Right lung (tissue), 10 donors: ENCODE measurements at places on chromosomes 3 and 15.

DNA sequence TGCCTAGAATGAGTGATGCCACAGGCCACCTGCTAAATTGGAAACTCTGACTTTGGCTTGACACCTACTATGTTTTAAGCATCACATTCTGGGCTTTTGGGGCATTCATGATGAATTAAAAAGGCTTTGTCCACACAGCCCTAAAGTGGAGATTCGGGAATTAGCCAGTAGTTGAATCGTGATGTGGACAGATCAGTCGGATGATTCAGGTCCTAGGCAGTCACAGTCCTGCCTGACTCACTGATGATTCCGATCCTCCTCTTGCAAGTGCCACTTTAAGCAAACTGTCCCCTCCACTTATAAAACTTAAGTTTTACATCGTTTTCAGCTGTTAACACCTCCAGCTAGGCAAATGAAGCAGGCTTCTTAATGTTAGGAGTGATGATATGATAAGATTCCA lies 75.3 kb downstream of the SYNPR start:
- no peak for DNase-seq

DNA sequence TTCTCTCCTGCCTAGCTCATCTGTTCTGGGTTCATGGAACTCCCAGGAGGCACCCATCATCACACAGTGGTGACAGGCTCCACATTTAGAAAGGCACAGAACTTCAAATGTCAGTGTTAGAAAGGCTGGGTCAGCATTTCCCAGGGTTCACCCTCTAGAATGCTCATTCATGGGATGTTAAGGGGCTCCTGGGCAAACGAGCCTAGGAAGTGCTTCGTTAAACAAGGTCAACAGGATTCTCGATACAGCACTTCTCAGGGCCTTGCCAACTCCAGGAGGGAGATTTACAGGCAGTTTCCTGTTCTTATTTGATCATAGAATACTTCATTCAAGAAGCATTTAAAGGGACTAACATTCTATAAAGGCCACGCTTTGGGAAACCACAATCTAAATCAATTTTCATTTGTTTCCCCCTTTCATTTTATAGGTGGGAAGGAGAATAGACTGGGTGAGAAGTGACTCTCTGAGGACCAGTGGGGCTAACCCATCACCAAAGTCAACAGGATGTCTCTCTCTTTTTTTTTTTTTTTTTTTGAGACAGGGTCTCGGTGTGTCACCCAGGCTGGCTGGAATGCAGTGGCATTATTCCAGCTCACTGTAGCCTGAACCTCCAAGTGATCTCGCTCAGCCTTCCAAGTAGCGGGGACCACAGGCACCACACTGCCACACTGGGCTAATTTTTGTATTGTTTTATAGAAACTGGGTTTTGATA lies 14.3 kb downstream of the IGDCC4 start:
- no peak for DNase-seq

DNA sequence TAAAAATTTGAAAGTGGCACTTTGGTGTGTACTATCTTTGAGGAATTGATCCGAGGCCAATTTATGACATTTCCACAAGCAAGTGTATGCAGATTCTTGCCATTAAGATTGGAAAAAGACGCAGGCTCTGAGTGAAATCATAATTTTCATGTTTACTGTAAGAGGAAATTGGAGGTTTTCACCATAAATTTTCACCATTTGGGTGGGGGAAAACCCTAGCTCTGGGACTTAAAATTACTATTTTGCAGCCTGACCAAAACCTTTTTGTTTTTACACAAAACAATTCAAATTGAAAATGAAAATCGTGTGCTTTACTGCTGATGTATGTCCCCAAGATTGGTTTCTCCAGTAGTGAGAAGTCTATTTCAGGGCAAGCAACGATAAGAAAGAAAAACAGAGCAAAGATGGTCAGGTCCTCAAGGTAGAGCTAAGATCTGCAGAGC lies 282.6 kb downstream of the FOXP1 start:
- no peak for DNase-seq

GRCh38 chr15:78065284-78065872 lies 12.1 kb downstream of the TBC1D2B start:
- DNase-seq = no peak

GRCh38 chr3:167691366-167691765 lies 37.6 kb upstream of the WDR49 start:
- DNase-seq = no peak

GRCh38 chr3:185210621-185211142 lies 43.2 kb downstream of the EHHADH start:
- no peak for DNase-seq

DNA sequence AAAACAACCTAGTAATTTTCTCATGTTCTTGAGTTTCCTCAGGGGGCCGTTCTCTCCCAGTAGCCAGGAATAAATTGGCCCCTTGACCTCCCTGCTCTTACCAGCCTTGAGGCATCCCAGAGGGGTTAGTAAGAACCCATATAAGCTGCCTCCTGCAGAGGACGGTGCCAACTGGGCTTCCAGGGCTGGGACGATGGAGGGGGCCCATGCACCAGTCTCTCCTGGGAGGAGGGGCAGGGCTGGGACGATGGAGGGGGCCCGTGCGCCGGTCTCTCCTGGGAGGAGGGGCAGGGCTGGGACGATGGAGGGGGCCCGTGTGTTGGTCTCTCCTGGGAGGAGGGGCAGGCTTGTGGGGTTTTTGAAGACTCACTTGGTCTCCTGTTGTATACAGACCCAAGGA lies 22.0 kb downstream of the LINGO1 start:
- DNase-seq = no peak

- no peak for DNase-seq
Measured at GRCh38 chr15:69920221-69920620, 177.5 kb downstream of the TLE3 start.

GRCh38 chr3:10581251-10581650 lies 75.9 kb upstream of the ATP2B2 start:
- no peak for DNase-seq

- DNase-seq = no peak
Measured at GRCh38 chr3:62436785-62437184, 63.4 kb upstream of the FEZF2 start.

- no peak for DNase-seq
Measured at GRCh38 chr15:83644439-83644838, 9.5 kb upstream of the ADAMTSL3 start.

- DNase-seq = no peak
Measured at GRCh38 chr3:53726643-53727042, 119.6 kb downstream of the CHDH start.

- DNase-seq = no peak
Measured at GRCh38 chr3:135452881-135453280, 512.6 kb upstream of the PPP2R3A start.

GRCh38 chr15:83166218-83166617 lies 41.4 kb downstream of the HDGFL3 start:
- DNase-seq = no peak

- no peak for DNase-seq
Measured at GRCh38 chr3:14377838-14378169, 24.6 kb upstream of the SLC6A6 start.

DNA sequence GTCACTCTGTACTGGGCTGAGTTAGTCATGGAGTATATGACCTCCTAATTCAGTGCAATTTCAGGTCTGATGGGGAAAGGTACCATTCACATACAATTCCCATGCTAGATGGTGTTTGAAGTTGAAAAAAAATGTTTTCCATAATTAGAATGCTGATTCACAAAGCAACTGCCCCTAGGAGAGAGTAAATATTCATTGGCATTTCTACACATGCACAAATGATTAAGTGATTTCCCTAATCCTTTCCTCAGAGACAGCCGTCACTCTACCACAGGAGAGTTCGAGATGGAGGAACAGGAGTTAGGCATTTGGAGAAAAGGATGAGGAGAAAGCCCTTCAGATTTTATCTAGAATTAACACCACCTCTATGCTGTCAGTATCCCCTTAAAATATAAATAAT lies 32.5 kb downstream of the GADL1 start:
- no peak for DNase-seq

GRCh38 chr3:194720048-194720447 lies 34.4 kb downstream of the FAM43A start:
- no peak for DNase-seq

DNA sequence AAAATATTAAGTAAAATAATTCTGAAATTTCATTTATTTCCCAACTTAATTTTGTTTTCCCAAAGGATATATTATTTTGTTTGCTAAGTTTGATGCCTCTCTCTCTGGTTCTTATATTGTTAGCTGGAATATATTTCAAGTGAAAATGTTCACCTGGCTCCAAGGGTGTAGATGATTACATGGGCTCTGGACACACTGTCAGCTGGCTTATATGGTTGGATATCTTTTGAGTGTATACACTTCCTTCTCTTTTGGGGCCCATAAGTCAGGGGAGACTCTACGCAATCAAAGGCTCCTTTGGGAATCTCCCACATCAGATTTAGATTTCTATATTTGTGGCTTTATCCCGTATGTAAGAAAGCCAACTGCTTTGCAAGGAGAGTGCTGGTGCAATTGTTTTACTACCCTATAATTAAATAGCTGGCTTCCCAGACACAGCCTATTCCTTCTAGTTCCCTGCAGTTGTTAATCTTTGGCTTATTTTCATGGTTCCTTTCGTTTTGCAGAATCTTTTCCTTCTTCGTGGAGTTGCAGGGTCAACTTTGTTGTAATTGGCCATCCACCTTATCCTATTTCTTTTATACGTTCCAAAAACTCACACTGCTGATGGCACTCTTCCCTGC lies 225.7 kb downstream of the DPH6 start:
- DNase-seq = no peak
